ENCODE measurements at places on chromosomes 12 and 14.

DNA sequence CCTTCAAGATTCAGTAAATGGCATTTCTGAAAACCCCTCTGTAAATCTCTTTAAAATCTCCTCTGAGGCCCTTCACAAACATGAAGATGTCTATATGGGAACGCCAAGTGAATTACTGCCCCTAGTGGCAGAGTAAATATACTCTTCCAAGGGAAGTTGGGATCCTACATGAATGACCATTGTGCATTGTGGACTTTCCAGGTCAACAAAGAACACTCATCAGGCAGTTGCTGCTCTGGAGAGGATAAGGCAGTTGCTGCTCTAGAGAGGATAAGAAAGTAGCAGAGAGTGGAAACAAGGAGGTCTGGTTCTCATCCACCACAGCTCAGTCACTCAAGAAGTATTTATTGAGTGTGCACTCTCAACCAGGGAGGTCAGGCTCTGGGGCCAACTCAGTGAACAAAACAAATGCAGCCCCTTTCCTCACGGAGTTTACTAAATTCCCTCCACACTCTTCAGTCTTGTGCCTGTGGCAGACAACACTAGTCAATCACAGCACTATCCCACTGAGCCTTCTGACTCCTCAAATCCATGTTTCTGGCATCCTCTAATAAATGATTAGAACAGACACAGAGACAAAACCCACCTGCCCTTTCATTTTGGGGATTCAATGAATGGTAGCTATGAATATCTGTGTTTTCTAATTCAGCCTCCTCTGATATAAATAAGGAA, 52.9 kb downstream of the SVOP start:
- DNase-seq, result no peak

DNA sequence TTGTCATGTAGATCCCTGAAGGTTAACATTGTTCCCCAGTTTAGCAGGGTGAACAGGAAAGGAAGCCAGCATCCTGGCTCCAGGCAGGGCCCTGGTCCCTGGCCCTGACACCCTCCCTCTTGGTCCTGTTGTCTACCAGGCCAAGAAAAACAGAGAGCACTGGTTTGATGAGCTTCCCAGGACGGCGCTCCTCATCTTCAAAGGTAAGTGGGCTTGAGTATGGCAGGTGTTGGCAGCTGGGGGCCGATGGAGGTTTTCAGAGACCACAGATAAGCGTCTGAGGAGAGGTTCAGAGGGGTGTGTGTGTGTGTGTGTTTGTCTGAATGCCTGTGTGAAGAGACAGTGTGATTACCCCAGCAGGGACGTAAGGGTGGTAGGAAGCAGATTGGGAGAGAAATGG, 56.3 kb downstream of the SLC8B1 start:
- DNase-seq, result no peak

GRCh38 chr12:53756300-53757100, 4.7 kb upstream of the CISTR start:
- DNase-seq, result no peak

DNA sequence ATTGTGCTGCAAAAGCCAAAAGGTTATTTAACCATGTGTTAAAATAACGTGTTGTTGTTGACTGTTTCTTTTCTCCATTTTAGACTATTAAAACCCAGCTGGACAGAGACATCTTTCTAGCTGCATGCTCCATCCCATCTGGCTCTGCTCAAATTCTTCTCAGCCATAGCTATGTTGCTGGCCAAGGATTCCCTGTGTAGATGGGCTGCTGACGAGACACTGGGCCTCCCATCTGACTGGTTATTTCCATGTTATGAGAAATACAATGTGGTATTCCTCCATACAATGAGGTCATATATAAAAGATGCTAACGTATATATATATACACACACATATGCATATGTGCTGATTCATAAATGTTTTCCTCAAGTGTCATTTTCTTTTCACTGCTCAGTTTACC, 30.1 kb downstream of the MED13L start:
- DNase-seq, result no peak

DNA sequence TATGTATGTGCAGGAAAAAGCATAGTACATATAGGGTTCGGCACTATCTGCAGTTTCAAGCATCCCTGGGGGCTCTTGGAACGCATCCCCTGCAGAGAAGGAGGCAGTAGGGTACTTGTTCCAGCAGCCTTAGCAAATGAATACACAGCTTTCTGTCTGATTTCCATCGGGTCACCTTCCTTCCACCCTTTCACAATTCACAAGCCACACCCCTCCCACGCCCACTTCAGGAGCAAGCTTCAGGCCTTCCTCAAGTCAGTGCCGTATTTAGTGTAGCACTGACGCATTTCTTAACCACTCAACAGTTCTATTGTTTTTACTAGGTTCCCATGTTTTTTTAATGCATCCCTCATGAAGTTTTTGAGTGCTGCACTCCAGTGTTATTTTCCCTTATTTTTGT, 64.2 kb downstream of the CLMN start:
- no peak for DNase-seq

DNA sequence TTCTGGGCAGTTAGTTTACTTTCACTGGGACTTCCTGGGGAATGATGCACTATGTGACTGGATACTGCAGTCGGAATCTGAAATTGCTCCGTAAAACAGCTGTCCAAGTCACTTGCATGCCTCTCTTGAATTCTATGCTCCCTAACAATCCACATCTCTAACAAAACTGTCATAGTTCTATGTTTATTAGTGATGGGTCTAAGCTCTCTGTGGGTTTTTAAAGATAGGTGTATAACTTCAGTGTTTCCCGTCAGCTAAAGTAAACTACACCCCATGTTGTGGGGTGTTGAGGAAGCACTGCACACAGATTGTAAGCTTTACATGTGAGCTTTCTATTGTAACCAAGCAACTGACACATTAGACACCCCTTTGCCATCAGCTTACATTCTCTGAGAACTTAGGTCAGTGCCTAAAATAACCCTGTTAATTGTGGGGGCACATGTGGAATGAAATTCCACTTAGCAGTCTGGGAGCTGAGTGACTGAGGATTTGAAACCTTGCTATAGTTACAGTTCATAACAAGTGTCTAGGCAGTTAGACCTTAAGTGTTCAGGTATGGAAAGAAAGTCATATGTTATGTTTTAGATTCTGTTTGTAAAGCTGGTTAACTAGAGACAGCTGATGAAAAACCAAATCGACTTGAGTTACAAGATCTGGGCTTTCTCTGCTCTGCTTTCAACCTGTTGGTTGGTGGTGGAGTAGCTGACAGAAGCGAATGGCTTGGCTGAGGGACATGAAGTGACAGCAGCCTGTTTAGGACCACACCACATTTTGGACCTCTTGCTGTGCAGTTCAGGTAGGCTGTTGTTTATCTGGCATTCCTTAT, 165.7 kb downstream of the AKAP6 start:
- no peak for DNase-seq

DNA sequence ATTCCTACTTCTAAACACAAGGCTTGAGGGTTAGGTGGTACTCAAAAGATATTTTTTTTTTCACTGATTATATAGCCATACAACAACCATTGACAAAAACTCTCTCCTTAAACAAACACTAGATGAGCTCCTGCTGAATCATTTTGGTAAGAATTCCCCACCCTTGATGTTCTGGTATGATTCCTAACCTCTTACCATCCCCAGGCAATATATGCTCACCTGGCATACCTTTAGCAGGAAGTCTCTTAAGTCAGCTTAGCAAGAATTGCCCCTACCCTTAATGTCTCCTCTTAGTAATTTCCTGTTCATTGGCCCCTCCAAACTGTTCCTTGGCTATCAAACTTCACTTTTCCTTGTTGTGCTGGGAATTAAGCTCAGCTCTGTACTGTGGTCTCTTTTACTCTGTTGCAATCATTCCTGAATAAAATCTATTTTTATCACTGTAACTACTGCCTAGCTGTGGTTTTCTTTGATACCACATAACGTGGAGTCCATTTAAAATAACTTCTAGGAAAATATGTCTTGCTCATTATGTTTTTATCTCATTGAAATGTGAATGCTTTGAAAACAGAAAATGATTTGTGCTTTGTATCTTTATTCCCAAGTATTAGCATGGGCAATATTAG, 712.6 kb downstream of the SLC16A7 start:
- DNase-seq, result no peak

- no peak for DNase-seq
Measured at GRCh38 chr14:104147346-104148125, 9.1 kb downstream of the KIF26A start.

GRCh38 chr14:96503306-96503679, 1.1 kb downstream of the PAPOLA start:
- no peak for DNase-seq

DNA sequence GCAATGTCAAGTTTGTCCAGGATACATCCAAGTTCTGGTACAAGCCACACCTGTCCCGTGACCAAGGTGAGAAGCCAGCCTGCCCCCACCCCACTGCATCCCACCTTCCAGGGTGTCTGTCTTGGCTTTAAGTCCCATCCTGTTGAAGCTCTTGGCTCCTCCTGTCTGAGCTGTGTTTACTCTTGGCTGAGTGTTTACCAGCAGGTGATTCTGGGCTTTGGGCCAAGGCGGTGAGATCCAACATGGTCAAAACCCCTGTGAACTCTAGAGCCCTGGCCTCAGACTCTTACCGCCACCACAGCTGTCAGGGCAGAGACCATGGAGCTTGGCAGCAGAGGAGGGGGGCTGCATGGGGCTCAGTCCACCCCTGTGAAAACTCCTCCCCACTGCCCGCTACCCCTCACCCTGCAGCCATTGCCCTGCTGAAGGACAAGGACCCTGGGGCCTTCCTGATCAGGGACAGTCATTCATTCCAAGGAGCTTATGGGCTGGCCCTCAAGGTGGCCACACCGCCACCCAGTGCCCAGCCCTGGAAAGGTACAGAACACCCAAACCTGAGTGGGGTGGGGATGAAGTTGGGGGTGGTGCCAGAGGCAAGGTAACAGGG, 11.6 kb downstream of the TNS2 start:
- DNase-seq, result no peak

DNA sequence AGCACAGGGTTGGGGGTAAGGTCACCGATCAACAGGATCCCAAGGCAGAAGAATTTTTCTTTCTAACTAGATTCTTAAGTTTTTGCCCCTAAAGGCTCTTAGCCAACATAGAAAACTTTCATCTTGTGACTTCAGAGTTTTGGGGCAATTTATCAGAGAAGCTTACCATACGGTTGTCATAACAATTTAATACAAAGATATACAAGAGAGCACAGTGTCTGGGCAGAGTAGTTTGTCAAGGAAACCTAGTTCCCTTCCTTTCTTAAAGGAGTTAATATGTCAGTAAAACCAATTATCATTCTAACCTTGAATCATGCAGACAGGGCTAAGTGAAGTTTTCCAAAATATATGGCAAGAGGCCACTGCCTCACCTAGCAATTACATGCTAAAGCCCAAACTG, 18.4 kb downstream of the NR2C1 start:
- no peak for DNase-seq

GRCh38 chr14:74882103-74882920, 596 bp downstream of the DLST start:
- DNase-seq, result no peak

DNA sequence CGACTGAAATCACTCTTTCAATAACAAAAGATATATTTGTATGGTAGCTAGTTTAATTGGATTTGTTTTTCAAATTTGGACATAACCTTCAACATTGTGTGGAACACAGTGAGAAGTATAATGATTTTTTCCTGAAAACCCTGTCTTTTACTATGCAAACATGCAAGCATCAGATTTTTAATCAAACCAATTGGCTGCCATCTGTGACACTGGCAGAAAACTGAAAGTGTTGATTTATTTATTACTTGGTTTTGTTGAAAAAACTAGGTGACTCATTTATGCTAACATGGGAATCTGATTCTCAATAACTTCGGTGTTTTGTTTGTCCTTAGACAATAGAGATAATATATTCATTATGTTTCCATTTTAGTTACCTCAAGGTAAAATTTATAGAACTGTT, 82.0 kb downstream of the NTS start:
- no peak for DNase-seq

DNA sequence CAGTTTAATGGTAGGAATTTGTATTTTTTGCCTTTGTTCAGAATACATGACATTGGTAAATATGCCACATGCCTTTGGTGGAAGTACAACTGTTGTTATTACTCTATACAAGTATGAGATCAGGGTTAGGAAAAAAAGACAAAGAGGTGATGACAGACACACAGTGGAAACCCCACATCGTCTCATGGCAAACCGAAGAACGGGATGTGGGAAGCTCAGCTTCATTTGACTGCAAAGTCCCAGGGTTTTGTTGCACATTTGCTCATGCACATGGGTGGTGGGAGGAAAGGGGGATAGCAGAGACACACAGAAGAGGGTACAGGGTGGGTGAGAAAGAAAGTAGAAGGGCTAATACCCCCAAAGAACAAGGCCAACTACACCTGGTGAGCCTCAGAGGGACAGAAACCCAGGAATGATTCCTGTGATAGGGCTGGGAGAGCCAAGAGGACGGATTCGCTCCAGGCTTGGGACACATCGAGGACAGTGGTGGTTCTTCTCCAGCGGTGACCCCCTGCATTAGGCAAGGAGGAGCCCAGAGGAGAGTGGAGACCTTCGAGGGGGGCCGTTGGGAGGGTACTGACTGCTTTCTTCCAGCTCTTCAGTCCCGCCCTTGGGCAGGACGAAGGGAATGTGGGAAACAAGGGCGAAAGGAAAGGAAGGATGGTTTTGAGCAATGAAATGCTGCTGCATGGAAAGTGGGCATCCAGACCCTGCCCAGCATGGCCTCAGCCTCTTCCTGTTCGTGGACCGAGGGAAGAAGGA, 8.1 kb downstream of the VAMP1 start:
- DNase-seq, result no peak

GRCh38 chr12:107917912-107918800, 143.7 kb downstream of the ASCL4 start:
- no peak for DNase-seq

DNA sequence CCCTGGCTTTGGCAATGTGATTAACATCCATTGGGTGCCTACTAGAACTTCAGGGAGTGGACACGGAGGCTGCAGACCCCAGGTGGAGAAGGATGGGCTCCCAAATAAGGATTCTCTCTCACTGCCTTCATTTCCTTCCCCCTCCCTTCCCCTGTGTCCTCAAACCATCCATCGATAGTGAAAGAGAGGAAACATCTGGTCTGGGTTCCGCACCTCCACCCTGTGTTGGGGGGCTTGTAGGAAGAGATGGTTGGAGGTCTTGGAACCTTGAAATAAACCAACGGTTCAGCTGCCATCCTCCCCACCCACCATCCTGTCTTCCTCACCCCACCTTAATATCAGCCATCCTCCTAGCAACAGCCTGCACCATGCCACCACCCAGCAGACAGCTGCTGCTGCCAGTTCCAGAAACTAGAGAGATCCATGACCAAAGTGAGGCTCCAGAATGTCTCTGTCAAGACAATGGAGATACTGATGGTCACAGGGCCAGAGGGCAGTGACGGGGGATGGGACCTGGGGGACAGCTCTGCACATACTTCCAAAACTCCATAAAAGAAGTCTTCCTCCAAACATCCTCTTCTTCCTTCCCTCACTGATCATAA, 153.1 kb upstream of the CCND2 start:
- DNase-seq, result no peak

- DNase-seq, result no peak
Measured at GRCh38 chr12:129651951-129652350, 251.9 kb downstream of the TMEM132D start.

- DNase-seq, result no peak
Measured at GRCh38 chr12:31599053-31599452, 8.1 kb upstream of the DENND5B start.

- DNase-seq, result no peak
Measured at GRCh38 chr12:43338848-43339526, 213.0 kb downstream of the ADAMTS20 start.
